ENCODE measurements at places on chromosomes 7 and 10.
A peak's percentile ranks its signal among the peaks of the same experiment; 100 is the strongest.

- DNase-seq, result no peak
Observed at GRCh38 chr7:68306692-68307107, 1291.6 kb upstream of the AUTS2 start.

DNA sequence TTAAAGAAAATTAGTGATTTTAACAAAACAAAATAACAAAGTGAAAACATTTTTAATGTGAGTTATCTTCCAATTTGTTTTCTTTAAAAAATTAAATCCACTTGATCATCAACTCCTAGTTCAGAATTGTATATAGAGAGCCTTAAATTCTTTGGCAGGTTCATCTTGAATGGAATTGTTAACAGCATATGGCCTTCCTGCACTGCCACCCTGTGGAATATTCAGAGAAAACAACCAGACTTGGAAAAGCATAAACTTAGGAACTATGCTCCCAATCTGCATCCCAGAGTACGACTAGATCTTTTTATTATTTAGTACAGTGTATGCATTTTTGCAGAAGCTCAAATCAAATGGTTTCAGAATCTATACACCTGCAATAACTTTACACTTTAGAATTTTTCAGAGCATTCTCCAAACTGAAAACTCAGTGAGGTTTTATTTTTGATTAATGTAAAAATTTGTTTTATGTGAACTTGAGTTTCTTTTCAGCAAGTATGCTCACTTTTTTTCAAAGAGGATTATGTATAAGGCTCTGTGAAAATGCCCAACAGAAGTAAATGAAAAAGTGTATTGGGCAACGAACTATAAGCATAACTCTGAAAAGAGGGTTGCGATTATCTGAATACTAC, 44.9 kb upstream of the ANK3 start:
- DNase-seq, result no peak

DNA sequence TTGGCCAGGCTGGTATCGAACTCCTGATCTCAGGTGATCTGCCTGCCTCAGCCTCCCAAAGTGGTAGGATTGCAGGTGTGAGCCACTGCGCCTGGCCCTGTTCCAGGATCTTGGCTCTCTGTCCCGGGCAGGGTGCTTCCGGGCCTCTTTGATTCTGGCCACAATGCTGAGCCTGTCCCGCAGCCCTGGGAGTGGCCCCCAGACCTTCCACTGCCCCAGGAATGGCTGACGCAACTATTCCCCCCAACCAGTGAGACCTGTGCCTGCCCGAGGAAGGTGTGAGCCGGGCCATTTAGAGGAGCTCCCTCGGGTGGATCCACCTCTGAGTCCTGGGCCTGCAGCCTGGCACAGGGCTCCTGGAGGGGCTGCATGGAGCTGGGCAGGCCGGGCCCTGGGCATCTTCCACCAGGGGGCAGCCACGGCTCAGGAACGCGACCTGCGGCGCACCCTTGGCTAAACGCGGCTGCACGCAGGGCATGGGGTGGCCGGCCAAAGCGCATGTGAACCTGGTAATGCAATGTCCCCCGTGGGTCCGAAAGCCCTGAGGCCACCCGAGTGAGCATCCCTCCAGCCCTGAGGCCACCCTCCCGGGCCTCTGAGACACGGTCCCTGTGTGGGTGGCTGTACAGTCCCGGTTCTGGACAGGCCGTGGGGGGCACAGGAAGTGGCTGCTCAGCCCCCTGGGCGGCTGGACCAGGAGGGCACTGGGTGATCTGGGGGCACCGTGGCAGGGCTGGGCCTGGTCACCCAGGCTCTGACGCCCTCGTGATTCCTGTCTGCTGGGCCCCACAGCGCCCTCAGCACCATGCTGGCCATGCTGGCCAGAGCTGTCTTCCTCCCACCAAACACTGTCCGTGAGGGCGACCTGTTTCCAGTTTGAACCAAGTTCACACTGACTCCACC, 24.8 kb downstream of the GRIFIN start:
- DNase-seq, result peak; percentile 58

DNA sequence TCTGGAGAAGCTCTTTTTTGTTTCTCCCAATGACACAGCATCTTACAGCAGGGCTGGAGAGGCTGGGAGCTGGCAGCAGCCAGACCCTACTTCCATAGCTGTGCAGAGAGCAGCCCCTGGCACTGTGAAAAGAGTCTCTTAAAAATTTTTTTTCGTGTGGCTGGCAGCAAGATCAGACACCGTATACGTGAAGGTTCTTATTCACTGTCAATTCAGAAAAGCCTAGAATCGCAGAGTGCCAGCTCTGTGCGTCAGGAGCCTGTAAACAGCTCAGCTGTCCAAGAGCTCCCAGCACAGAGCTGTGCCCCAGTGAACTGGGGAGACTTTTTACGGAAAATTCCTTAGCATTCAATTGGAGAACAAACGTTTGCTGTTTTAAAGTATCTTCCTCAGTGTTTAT, 6.5 kb downstream of the BAG3 start:
- no peak for DNase-seq

DNA sequence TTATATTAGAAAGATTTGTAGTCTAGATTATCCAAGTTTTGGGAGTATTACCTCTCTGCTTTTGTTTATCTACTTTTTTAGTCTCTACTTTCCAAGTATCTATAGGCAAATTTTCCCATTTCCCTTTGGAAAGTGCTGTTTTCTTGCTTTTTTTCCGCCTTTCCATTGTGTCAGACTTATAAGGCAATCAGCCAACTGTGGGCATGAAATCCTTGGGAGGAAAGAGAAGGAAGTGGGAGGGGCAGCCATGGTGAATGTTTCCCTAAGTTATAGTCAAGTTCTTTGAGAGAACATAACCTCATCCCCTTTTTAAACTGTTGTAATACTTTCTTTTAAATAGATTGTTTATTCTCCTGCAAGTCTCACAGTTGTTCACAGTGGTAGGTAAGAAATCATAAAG, 52.6 kb downstream of the PTEN start:
- DNase-seq, result no peak

DNA sequence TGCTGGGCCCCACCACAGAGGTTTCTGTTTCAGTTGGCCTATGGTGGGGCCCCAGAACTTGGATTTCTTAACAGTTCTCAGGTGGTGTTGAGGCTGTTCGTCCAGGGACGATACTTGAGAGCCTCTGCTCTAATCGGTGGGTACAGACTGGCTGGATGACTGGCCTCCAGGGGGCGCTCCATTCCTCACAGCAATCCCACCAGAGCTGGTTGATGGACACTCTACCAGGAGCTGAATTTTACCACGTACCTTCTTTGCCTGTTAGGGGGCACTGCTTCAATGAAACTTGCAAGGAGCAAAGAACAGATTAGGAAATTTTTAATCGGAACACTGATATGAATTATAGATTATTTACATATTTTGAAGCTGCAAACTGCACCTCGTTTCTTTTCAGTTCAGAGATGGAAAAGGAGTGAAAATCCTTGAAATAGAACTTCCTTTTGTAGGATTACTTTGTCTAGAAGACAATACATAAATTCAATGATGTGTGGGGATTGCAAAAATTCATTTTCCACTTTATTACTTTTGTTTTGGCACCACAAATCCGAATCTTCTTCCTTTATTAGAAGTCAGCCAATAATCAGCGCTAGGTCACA, 44.8 kb downstream of the KBTBD2 start:
- DNase-seq, result peak; percentile 77

- DNase-seq, result no peak
Observed at GRCh38 chr7:30038196-30038980, 10.2 kb downstream of the PLEKHA8 start.

- DNase-seq, result no peak
Observed at GRCh38 chr10:112394475-112394875, 20.6 kb downstream of the ACSL5 start.

DNA sequence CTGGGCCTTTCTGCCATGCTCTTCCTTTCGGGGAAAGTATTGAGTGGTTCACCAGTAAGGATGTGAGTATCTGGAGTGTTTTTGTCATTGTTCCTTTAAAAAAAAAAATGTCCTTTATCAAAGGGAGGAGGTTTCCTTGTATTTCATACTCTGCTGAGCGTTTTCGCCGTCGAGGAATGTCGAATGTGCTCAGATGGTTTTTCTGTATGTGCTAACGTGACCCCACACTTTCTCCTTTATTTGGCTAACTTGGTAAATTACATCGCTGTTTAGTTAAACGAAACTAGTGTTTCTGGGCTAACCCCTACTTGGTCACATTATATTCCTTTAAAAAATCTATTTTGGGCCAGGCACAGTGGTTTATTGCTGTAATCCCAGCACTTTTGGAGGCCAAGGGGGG, 45.9 kb downstream of the INPP5A start:
- DNase-seq, result no peak

- DNase-seq, result no peak
Observed at GRCh38 chr10:79029478-79030390, 39.0 kb upstream of the ZMIZ1 start.

DNA sequence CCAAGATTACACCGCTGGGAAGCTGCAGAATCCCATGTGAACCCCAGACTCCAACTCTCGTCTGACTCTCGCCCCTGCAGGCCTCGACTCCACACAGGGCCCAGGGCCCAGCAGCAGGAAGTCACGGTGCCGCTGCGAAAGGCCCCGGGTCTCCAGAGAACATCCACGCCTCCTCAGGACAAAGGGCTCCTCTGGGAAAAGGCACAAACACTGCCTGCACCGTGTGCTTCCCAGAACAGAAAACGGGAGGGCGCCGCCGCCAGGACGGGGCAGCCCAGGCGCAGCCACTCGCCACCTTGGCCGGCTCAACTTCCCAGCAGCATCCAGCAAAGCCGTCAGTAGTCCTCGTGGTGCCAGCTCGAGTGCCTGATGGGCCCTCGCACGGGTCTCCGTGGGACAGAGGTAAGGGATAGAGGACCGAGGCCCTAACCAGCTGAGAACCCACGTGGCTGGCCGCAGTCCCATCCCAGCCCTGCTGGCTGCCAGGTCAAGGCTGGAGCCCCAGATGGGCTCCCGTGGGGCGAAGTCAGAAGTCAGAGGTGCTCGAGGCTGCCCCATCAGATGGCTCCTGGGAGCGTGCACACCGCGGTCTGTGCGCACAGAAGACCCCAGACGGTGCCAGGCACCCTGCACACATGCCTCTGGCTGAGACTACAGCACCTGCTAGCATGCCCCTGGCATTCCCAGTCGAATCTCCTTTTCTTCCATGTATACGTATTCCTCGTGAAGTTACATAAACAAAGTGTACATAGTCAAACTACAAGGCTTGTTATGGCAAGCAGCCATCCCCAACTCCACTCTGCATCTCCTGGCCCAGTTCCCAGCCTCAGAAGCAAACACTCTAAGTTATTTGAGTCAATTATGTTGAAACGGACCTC, 60.2 kb downstream of the MAD1L1 start:
- no peak for DNase-seq

DNA sequence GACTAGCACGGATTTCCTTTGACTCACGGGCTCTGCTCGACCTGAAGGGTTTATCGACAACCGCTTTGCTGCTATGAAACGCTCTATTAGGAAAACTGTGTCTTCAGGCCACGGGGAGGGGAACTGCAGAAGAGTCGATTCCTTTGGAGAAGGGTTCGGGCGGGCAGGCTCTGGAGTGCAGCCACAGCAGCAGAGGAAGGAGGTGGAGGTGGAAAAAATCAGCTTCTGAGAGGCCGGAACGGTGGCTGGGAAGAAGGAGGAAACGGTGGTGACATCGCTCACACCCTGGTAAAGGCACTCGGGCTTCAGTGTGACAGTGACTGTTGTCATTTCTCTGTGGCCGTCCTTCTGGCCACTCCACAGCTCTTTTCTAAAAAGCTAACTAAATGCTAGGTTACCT, 64.6 kb upstream of the MGMT start:
- no peak for DNase-seq

- DNase-seq, result no peak
Observed at GRCh38 chr7:151442776-151443496, 3.0 kb upstream of the CRYGN start.

GRCh38 chr7:70706698-70707097, 425.2 kb upstream of the GALNT17 start:
- no peak for DNase-seq

GRCh38 chr10:3085785-3086567, 18.6 kb downstream of the PFKP start:
- no peak for DNase-seq

DNA sequence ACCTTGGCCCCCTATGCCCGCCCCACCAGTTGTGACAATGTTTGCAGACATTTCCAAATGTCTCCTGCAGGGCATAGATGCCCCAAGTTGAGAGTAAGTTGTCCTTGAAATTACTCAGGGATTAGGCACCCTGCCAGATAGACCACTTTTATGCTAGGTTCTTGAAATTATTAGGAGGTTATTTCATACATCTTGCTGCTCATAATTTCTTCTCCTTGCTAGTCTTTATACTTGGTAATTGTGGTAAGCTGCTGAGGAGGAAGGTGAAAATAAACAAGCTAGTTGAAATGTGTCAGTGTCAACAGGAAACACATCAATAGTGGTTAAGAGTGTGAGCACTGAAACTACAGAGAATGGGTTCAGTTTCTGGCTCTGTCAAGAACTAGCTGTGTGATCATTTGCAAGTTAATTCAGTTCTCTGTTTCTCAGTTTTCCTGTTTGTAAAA, 63.7 kb upstream of the AOAH start:
- DNase-seq, result no peak

- no peak for DNase-seq
Observed at GRCh38 chr10:33249659-33250345, 84.7 kb downstream of the NRP1 start.

DNA sequence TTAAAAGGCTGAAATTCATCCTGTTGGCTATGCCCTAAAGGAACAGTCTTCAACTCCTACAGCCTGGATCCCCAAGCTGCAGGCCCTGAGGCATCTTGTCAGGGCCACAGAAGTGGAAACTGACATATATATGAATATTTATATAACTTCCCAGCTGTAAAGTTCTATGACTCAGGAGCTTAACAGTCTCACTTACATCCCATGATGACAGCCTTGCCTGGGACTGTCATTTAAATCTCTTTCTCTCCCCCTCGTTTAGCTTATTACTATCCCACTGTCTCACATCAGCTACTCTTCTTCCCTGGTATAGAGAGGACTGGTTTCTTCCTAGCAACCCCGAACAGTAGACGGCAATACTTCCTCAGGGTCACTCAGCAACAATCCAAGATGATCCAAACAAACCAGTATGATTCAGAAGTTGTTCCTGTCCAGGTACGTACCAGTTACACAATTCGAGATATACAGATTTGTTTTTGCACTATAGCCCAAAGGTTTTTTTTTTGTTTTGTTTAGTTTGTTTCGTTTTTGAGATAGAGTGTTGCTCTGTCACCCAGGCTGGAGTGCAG, 22.7 kb downstream of the KIAA1549 start:
- DNase-seq, result no peak

DNA sequence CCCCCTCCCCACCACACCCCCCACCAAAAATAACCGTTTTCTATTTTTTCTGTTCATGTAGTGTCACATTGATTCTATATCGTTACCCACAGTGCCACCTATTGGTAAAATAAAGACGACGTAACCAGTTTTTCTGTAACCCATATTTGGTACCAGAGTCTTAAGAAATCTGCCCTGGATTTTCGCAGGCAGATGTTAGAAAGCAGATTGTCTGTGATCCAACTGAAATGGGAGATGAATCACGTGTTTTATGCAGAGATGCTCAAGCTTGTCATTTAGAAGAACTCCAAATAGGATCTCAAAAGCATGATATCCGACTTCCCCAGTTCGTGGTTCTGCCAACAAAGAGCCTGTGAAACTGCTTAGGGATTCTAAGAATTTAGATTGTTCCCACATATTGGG, 261.1 kb upstream of the CSTF2T start:
- no peak for DNase-seq

- no peak for DNase-seq
Observed at GRCh38 chr7:104805449-104806317, 208.3 kb upstream of the KMT2E start.

GRCh38 chr10:109386101-109386500, 537.2 kb downstream of the XPNPEP1 start:
- DNase-seq, result no peak
